COR-L47 (cell line): ENCODE measurements at places on chromosomes 12 and 14.
A peak's percentile ranks its signal among the peaks of the same experiment; 100 is the strongest.

GRCh38 chr14:95998656-95999055 lies 40.5 kb upstream of the C14orf132 start:
- DNase-seq: peak; percentile 55

- DNase-seq: no peak
These were observed 13.1 kb upstream of the CIPC start for GRCh38 chr14:77084985-77085384.

DNA sequence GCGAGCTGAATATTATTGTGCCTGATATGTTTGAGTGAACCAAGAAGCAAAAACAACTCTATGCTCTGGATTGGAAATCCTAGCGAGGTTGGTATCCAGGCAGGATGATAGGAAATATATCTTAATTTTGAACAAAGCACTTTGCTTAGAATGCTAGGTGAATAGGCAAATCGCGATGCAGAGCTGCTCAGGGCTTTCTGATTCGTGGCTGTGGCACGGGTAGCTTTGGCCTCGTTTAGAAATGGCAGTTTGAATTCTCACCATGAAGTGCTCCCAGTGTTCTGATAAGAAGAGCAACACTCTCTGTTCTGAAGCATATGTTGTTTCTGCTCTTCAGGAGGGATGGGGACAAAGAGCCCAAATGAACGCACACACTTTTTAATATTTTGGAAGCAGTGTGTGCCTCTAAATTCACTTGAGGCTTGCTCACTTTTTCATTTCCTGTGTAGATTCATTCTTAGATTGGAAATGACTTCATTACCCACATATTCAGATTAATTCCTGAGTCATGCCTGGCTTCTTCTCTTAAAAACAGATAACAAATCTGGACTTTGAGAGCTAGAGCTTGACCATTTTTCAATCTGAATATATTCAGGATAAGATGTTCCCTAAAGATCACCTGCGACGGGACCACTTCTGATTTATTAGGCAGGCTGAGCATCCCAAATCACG lies 200.9 kb downstream of the RPAP3 start:
- no peak for DNase-seq

- no peak for DNase-seq
These were observed 35.2 kb upstream of the KLRD1 start for GRCh38 chr12:10272467-10272866.

DNA sequence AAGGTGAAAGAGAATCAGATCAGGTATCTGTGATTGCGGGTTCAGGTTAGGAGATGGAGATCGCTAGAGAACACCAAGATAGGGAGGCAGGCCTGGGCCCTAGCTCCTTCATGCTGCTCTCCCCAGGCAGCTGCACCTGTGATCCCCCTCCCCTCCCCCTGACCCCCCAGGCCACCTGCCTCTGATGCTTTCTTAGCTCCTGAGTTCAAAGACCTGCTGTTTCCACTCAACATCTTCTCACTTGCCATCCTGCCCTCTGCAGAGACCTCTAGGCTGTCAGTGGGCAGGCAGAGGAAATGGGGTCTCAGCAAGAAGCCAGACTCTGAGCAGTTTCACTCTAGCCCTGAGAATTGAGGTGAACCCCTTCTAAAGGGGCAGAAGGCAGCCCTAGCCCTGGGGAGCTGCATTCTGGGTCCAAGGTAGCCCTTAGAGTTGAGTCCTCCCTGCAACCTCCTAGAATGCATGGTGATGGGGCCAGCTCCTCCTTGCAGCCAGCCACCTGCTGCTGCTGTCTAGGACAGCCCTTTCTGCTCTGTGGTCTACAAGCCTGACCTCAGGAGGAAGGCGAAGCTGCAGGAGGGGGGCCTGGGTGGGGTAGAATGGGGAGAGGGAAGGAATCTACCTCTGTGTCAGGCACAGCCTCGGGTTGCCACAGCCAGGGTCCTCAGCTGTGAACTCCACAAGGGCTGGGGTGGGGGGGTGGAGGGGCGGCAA lies 6.4 kb upstream of the SLC48A1 start:
- DNase-seq: no peak

DNA sequence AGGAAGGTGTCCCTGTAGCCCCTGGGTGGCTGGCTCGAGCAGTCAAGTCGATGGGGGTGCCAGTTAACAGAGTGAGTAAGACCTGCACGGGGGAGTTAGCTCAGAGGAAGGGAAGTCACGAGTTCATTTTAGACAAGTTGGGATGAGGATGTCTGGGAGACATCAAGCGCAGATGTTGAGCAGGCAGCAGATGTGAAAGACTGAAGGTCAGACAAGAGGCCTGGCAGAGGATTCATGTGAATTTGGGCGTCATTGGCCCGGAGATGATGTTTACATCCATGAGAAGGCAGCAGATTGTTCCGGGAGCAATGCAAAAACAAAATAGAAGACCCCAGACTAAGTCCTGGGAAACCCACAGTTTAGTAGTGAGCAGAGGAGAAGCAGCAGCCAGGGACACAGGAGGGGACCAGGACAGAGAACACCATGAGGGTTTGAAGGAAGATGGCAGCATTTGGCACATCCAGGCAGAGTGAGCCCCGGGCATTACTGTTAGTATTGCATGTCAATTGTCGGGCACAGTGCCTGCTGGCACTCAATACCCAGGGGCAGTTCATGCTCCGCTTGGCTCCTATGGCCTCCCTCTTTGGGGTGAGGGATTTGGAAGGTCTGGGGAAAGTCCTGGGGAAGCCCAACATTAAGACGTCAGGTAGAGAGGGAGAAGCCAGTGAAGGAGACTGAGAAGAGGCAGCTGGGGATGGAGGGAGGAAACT lies 15.1 kb downstream of the LTBP2 start:
- DNase-seq: no peak

- no peak for DNase-seq
These were observed 1.2 kb downstream of the ANO4 start for GRCh38 chr12:100795800-100796179.

DNA sequence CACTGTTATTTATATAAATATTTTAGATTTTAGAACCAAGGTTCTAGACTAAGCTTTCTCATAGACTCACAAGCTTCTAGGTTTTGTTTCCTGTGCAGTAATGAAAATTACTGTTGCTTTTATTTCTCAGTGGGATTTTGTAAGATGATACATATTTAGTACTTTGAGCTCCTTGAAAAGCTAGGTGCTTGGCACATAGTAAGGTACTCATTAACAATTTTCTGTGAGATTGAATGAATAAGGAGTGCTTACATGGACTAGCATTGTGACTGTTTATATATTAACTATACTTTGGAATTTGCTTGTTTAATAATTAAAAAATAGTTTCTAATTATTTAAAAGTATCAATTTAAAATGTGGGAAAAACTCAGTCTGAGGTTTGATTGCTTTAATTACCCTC lies 85.7 kb downstream of the MIA2 start:
- no peak for DNase-seq

DNA sequence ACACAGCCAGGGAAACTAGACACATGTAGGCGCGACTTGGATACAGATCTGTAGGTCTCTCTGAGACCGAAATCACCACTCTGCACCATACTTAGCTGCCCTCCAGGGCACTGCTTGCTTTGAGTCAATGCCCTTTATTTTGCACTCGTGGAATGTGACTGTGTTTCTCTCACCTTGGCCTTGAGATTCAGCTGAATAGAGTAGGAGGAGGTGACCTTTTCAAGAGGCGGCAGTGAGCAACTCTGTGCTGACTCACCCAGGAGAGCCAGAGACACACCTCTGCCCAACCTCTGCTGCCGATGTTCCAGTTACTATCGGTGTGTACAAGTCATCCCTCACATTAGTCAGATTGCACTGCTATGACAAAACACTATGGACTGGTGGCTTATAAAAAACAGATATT lies 583.4 kb downstream of the VRK1 start:
- DNase-seq: no peak

- DNase-seq: no peak
These were observed 850.8 kb downstream of the TMTC2 start for GRCh38 chr12:83537428-83538053.

- DNase-seq: no peak
These were observed 77.7 kb downstream of the ETNK1 start for GRCh38 chr12:22702690-22703089.
